ENCODE measurements at places on chromosomes 7 and 10.

DNA sequence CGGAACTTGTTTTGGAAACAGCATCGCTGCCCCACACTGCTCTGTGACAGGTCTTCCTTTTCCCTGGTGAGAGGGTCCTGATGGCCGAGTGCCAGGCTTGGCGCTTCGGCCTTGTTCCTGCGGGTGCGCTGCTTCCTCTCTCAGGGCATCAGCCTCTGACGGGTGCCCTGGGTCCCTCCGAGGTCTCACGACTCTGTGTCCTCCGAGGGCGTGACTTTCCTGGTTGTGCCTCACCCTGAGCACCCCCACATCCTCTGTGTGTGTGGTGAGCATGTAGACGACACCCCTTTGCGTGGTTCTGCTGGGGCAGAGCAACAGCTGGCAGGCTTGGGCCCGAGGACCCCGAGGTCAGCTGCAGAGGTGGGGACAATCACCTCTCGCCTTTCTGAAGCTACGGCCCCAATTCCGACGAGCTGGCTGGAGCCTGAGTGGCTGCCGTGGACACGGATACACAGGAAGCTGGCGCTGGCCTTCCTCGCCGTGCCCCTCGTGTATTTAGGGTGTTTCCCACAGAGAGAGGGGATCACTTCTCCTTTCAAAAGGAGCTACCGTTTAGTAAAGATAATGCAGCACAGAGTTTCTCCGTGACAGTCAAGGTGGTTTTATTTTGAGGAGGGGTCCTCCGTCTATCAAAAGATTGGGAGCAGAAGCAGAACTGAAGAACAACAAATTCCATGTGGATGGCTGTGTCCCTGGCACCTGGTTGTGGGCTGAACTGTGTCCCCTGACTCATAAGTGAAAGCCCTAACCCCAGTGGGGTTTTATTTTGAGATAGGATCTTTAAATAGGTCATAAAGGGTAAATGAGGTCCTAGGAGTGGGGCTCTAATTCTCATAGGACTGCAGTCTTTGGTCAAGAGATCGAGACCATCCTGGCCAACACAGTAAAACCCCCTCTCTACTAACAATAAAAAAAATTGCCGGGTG lies 36.2 kb upstream of the PITRM1 start:
- no peak for DNase-seq

DNA sequence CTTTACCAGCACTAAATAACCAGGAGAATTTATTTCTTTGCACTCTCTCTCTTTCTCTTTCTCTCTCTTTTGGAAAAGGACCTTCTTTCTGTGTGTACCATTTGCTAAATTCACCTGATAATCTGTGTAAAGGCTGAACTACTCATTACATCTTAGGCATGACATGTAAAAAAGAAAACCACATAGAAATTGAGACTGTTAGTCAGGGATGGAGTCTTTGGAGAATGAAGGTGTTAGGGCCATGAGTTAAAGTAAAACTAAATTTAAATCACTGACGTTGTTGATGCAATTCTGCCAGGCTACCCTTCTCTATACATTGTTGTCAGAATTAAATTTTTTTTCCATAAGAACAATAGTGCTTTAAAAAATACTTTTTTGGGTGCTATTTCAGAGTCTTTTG lies 263.3 kb downstream of the PTEN start:
- DNase-seq = no peak

DNA sequence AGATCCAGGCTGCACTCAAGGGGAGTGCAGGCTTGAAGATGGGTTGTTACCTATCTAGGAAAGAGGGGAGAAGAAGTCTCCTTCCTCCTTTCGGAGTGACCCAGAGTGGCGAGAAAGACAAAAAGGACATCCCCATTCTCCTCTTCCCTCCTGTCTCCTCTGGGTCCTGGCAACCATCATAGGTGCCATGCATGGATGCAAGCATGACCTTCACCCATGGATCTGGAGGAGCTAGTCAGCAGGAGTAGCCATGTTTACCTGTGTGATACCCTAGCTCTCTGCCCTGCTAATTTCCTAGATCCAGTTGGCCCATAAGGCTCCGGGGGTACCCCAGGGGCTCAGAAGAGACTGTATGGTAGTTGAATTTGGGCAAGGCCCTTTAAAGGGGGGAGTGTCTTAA lies 17.2 kb upstream of the CROT start:
- DNase-seq = no peak

DNA sequence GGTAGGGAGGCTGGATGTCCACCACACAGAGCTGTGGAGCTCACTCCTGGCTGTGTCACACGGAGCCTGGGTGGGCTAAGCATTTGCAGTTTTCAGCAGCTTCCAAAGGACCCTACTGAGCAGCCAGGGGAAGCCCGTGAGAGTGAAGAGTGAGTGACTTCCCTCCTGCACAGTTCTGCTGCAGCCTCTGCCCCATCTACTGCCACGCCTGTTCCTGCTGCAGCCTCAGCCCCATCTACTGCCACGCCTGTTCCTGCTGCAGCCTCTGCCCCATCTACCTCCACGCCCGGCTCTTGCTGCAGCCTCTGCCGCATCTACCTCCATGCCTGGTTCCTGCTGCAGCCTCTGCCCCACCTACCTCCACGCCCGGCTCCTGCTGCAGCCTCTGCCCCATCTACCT lies 12.2 kb downstream of the ADAM8 start:
- no peak for DNase-seq

- no peak for DNase-seq
These were observed 86.5 kb downstream of the RALA start for GRCh38 chr7:39709768-39710311.

DNA sequence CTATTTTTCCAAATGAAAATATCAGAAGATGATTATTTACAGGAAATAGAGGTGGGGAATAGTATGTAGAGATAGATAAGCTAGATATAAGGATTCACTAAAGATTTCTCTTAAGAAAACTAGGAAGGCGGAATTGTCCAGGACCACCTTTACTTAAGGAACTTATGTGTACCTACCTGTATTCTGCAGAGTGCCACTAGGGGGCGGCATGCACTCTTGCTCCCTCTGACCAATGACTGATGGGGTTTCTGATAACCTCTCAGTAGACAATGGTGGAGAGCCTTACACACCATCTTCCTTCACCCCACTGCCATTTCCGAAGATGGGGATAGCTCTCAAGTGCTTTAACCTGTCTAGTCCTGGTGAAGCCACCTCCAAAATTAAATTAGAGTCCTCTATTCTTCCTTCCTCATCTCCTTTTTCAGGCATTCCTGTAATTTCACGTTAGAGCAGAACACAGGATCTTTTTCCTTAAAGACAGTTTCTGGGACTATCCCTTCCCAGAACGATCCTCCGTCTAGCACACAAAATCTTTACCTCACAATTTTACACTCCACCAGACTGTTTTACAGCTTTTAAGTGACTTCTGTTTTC lies 453.1 kb downstream of the SORCS1 start:
- DNase-seq = peak; percentile 45

- no peak for DNase-seq
These were observed 87.4 kb downstream of the LRRC4 start for GRCh38 chr7:127943541-127944521.

- no peak for DNase-seq
These were observed 21.7 kb upstream of the PCGF5 start for GRCh38 chr10:91198781-91199180.

DNA sequence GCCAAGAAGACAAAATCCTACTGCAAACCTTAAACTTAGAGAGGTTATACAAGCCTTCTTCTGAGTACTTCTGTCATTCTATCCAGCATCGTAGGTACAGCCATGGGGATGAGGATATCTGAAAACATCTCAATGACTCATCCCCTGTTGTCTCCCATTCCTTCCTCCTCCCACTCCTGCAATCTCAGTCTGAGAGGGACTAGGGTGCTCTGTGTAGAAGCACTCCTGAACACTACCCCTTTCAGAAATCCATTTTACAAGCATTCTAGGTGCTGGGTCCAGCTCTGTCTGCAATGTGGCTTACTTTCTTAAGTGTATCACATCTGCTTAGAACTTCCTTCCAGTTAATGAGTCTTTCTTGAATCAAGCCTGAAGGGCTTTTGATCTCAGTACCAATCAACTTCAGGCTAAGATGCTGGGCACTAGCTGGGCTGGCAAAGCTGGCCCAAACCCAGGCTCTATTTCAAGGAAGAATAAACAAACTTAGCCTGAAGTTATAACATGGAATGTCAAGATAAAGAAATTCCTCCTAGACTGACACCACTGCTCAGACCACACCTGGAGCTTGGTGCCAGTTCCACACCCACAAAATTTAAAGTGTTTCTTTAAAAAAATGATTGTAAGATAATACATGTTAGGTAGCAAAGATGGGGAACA lies 270.3 kb upstream of the AOAH start:
- DNase-seq = no peak

DNA sequence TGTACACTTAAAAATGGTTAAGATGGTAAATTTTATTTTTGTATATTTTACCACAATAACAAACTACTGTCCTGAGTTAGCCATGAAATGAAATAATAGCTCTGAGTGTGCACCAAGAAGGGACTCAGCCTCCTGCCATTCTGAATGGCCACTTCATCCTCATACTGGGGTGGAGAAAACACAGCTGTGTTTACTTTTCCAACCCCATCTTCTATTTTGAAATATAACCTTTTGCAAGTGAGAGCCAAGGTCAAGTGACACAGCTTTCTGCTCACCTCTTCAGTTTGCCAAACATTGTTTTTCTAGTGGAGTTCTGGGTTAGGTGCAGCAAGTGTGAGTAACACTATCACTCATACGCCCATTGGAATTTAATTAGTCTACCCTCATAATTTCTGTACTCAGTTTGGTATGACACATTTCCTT lies 107.4 kb upstream of the GLCCI1 start:
- DNase-seq = no peak

DNA sequence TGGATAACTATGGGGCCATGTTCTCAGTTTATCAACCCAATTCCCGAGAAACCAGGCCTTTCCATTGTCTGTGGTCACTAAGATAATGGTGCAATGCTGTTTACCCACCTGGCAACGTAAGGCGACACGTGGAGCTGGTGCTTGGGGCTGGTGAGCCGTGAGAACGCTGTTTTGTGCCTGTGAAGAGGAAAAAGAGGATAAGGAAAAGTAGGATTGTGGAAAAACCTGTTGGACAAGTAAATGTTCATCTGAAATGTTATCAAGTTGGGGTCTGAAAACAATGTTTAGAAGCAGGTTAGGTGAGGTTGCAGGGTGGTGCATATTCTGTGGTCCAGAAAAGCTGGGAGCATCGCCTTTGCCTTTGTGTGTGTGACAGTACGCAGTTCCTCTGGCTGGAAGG lies 88.5 kb downstream of the PPP1R17 start:
- DNase-seq = no peak

- no peak for DNase-seq
These were observed 17.7 kb downstream of the WDR91 start for GRCh38 chr7:135193615-135194081.

DNA sequence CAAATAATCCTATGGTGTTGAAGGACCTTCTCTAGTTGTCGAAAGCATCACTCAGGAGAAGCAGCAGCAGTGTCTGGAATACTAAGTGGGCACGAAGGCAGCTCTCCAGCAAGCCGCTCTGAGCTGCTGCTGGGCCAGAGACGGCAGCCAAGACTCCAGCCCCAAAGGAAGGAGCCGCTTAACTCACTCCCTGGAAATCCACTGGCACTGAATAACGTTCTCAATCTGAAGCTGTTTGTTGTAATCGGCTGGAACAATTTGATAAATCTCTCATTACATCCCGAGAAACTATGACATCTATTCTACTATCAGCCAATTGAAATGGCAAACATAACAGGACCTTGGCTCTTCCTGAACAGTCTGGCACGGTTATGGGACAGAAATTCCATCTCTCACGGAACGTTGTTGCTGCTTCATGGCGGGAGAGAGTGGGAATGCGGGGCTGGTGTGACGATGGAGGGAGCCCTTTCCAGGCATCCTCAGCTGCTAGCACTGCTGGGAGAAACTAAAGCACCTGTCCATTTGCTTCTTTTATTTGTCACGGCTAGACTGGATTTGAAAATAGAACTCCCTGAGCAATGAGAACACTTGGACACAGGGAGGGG lies 331.5 kb upstream of the RNF32 start:
- no peak for DNase-seq

- no peak for DNase-seq
These were observed 1.3 kb downstream of the CHST12 start for GRCh38 chr7:2404714-2405119.

GRCh38 chr10:22427101-22427500 lies 81.8 kb downstream of the SPAG6 start:
- DNase-seq = no peak

DNA sequence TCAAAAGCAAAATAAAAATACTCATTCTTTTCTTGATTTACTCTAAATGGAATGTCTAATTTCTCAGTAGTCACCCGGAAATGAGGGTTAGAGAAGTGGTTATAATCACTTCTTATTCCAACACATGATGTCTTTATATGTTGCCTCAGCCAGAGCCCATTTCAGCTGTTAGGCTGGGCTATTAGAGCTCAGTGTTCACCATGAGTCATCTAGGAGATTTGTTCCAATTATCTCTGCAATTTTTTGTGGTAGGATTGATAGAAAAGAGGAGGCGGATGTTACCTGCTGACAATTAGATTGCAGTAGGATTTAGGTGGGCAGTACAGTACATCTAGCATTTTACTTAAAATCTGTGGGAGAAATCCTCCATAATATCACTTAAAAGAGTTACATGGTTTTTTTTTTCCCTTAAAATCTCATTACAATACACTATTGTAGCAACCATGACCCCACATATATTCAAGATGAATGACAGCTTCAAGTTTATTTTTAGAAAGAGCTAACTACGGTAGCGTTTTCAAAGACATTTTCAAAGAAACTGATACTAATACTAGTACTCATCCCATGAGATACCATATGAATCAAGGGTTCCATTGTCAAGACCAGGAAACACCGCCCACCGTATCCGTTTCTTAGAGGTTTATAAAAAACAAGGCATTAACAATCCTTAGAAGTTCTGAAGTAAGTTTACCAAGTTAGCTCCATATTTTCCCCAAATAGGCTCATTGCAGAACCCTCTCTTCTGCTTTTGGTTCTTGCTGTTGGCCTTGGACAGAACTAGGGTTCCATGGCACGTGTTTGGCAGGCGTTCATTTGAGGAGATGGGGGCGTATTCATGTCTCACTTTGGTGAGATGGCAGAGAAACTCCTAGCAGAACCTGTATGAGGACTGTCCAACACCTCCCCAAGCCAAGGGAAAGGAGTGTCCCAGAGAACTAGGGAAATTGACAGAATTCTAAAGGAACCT lies 10.4 kb downstream of the CPA2 start:
- DNase-seq = peak; percentile 72

DNA sequence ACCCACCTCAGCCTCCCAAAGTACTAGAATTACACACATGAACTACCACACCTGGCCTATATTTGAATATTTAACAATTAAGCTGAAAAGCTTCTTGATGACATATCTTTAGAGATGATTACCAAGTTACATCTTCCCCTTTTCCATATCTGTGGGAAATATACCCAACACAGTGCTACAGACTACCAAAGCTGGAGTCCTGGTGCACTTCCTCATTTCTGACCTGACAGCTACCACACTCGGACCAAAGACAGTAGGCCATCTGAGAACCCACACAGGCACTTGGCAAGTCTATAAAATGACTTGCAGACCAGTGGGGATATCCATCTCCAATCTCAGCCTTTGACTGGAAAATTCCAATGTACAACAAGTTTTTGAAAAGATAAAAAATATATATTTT lies 270.4 kb upstream of the KLF14 start:
- DNase-seq = no peak

DNA sequence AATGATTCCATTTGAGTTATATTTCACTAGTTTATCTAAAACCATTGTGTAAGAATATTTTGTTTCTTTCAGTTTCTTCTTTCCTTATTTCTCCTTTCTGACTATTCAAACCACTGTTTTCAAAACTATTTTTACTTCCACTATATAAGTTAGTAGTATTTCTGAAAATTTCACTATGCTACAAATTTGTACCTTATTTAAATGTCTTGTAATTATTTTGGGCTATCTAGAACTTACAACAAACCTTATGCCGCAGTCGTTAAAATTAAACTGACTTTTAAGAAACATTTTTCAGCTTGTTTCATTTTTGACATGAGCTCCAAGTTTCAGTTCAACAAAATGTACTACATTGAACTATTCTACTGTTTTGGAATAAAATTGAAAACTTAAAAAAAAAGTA lies 1.8 kb downstream of the TFEC start:
- DNase-seq = no peak

Data from activated CD4-positive, alpha-beta T cell treated with anti-CD3 and anti-CD28 coated beads, Interleukin-2, amount 50 U/mL, for 48 hours (primary cell).